ENCODE measurements at places on chromosomes 7 and 10. TPM values are rescaled to one million over a fixed set of nuclear protein-coding genes. Genes with fewer than 3 reads are reported as not detected.

The GATA3 gene
- total RNA-seq: 61.9 TPM

The C10orf67 gene
- not detected for total RNA-seq

GRCh38 chr10:133372507-133372906 lies 647 bp downstream of the ECHS1 start:
- DNase-seq: no peak

- peak; percentile 16 for DNase-seq
Measured at GRCh38 chr10:42932735-42933447, 144.0 kb upstream of the RET start.
